ENCODE measurements at places on chromosomes 5 and 9. TPM values are rescaled to one million over a fixed set of nuclear protein-coding genes. Genes with fewer than 3 reads are reported as not detected.
A peak's percentile ranks its signal among the peaks of the same experiment; 100 is the strongest.

DNA sequence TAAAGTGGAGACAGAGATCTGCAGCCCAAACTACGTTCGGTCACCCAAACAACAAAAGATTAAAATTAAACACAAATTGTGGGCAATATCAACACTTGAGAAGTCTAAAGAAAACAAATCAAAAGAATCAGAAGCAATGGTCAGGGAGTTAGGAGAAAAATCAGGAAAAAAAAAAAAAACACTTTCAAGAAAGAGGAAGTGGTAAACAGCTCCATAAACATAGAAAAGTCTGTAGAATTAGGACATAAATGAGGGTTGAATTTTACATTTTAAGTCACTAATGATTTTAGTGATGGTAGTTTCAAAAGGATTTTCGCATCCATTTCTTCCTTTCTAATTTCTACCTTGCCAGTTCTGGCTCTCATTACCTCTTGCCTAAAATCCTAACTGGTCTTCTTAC is 10.1 kb downstream of the RNF145 start:
- no peak overlapping the region for H3K4me3 ChIP-seq
- H3K36me3 ChIP-seq = peaks cover 11% of the 10 kb centered on the region
- H3K27ac ChIP-seq = no peak overlapping the region
- H3K4me1 ChIP-seq = no peaks in the 10 kb centered on the region

- no peaks in the 10 kb centered on the region for H3K4me1 ChIP-seq
- peak; percentile 3 for DNase-seq
- H3K27me3 ChIP-seq = no peaks in the 10 kb centered on the region
- H3K4me3 ChIP-seq = no peak overlapping the region
- no peaks in the 10 kb centered on the region for H3K36me3 ChIP-seq
Observed at GRCh38 chr5:145056800-145057199, 778.3 kb downstream of the PRELID2 start.

DNA sequence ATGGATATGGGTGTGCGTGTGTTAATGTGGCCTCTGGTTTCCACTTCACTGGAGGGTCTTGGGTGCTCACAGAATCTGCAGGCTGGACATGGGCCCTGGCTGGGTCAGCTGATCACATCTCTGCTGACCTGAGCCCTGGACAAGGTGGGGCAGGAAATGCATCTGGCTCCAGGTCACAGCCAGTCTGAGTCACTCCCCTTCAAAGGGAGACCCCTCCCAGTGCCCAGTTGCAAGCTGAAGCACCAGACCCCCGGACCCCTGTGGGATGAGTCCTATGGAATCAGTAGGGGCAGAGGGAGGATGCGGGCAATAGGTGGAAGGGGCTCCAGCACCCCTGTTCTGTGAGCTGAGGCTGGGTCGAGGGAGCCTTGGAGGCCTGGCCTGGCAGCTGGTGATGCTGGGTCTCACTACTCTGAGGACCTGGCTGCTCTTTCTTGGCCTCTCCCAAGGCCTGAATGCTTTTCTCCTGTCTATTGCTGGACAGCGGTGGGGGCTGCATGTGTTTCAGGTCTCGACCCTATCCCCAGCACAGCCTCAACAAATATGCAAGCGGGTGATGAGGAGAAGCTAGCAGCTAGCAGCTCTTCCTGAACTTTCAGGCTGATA is 54.5 kb downstream of the PHF2 start:
- H3K4me1 ChIP-seq = no peaks in the 10 kb centered on the region
- no peak overlapping the region for H3K27ac ChIP-seq
- no peaks in the 10 kb centered on the region for H3K36me3 ChIP-seq
- no peak for DNase-seq

DNA sequence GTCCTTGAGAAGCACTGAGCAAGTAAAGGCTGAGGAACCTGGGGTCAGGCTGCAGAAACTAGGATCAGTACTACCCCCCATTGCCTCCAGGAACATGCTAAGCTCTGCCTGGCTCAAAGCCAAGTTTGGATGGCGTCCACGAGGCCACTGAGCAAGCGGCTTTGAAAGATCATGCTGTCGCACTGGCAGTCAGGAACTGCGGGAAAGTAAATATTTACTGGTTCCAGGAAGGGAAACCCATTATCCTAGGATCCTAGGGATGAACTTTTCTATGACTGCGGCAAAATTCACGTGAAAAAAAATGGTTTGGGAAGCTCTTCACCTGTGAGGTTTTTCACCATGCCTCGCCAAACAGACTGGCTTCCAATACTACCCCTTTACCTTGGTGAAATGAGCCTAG is 75.3 kb upstream of the PJA2 start:
- H3K4me3 ChIP-seq = no peak overlapping the region
- H3K27me3 ChIP-seq = no peaks in the 10 kb centered on the region
- DNase-seq = no peak
- no peaks in the 10 kb centered on the region for H3K4me1 ChIP-seq

Gene SLC46A2
- total RNA-seq = not detected

Gene SERF1B
- total RNA-seq = 59.6 TPM
